AG04450 (cell line): ENCODE measurements at places on chromosomes 1 and 21.

GRCh38 chr1:17755120-17755519 lies at the start of gene ACTL8:
Gene ACTL8, plus strand, starts transcription at chr1:17755333. Its CDS starts 67,676 bp downstream, at chr1:17823009.
- no peak for DNase-seq

DNA sequence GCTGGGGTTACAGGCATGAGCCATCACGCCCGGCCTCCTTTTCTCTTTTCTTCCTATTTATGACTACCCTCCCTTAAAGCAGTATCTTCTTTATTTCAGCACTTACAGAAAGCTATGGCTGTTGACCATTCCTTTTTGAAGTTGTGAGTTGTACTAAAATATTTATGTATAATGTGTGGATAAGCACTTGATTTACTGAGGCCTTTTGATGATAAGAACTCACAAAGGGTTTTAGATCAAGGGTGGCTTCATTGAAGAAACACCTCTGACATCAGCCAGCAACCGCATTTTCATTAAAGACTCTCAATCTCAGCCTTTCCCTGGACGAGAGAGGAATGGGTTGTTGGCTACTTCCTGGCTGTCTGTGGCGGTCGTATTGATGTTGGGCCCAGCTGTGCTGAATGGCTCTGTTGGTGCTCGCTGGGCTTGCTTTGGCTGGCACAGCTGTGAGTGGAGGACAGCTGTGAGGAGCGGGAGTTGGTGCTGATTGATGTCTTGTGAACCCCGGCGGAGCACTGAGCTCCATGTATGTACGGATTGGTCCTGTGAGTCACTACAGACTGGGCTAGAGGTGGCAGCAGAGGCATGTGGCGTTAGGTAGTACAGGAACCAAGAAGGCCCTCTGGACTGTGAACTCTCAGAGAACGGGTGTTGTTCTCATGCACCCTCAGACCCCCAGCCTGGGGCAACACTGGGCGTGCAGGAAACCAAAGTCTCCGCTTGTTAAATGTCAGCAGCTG lies 208.8 kb downstream of the KIF26B start:
- no peak for DNase-seq

DNA sequence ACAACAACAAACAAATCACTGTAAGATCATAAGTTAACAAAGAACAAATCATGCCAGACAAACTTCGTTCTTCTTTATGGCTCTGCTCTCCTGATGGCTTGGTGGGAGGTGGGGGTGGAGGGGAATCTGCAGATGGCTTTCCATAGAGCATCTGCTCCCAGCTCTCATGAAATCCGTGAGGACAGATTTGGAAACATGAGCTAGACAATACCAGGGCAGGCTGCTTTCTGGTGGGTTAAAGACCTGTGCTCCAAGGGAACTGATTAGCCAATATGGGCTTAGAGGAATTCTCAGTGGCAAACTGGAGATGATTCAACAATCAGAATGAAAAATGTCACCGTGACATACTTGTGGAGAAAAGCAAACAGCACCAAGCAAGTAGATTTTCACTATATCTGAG lies 69.4 kb upstream of the TLR5 start:
- DNase-seq: no peak

DNA sequence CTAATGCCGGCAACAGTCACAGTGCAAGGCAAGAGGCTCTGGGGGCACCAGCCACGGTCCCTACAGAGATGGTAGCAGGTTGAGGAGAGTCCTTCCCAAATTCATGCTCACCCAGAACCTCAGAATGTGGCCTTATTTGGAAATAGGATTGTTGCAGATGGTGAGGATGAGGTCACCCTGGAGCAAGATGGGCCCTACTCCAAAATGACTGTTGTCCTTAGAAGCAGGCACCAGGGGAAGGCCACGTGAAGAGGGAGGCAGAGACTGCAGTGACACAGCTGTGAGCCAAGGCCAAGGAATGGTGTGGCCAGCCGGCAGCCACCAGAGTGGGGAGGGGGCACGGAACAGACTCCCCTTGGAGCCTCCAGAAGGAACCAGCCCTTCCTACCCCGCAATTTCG lies 70.8 kb upstream of the CLDN14 start:
- no peak for DNase-seq
